ENCODE measurements at places on chromosomes 3 and 15. TPM values are rescaled to one million over a fixed set of nuclear protein-coding genes. Genes with fewer than 3 reads are reported as not detected.

Gene PIGZ
- total RNA-seq: 17.4 TPM

Gene MOBP
- not detected for total RNA-seq

DNA sequence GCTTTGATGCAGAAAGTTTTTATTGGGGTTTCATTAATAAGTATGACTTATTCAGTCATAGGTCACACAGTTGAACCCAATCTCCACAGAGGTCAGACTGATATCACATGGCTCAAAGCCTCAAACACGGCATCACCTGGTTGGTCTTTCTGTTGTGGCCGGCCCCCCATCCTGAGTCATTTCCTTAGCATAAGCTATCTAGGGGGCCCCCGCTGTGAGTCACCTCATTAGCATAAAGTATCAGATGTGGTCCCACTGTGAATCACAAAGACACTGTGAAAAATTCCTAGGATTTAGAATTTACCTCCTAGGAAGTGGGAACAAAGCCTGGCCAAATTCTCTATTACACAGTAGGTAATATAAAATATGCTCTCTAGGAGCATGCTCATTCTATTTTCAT, 502.2 kb downstream of the PYDC2 start:
- no peaks in the 10 kb centered on the region for H3K36me3 ChIP-seq
- H3K4me3 ChIP-seq: no peak overlapping the region
- no peak for DNase-seq
- no peaks in the 10 kb centered on the region for H3K4me1 ChIP-seq

DNA sequence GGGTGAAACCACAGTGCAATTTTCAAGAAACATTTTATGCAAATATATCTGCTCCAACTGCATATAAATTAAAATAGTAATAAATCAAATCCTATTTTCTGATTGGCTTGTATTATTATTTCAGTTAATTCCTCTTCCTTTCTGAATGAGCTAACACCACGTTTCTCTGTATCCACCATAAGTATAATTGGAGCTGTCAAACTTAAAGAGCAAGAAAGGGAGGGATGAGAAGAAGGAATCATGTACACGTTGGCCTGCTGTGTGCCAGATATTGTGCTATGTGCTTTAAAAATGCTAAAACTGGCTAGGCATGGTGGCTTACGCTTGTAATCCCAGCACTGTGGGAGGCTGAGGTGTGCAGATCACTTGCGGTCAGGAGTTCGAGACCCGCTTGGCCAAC, 180.0 kb downstream of the MAGI1 start:
- peaks cover 19% of the 10 kb centered on the region for H3K4me1 ChIP-seq
- no peak for DNase-seq
- no peaks in the 10 kb centered on the region for H3K27me3 ChIP-seq
- no peak overlapping the region for H3K27ac ChIP-seq
- H3K4me3 ChIP-seq: no peak overlapping the region

GRCh38 chr15:42137461-42138261, 18.8 kb downstream of the PLA2G4F start:
- H3K4me1 ChIP-seq: no peaks in the 10 kb centered on the region
- no peak overlapping the region for H3K4me3 ChIP-seq
- no peak overlapping the region for H3K27ac ChIP-seq
- no peaks in the 10 kb centered on the region for H3K36me3 ChIP-seq
- no peak for DNase-seq

DNA sequence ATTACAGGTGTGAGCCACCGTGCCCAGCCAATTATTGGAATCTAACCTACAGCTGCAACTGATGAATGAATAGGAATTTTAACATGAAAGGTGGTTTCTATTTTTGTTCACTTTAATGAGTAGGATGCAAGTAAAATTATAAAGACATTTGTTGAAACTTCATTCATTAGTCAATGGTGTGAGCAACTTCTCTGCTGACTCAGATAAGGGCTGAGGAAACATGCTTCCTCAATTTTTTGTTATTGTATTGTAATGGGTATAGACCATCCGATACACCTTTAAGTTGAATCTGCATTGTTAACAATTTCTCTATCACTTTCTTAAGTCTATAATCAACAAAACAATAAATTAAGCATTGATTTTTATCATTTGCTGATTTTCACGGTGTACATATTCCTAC, 127.8 kb downstream of the STAG1 start:
- no peak for DNase-seq
- H3K27ac ChIP-seq: no peak overlapping the region
- no peaks in the 10 kb centered on the region for H3K27me3 ChIP-seq
- H3K4me3 ChIP-seq: no peak overlapping the region

GRCh38 chr3:188336178-188336577, 182.2 kb downstream of the LPP start:
- DNase-seq: no peak
- no peak overlapping the region for H3K4me3 ChIP-seq
- H3K27me3 ChIP-seq: no peaks in the 10 kb centered on the region
- H3K27ac ChIP-seq: peak overlapping the region; percentile 8
- H3K36me3 ChIP-seq: no peaks in the 10 kb centered on the region
- H3K4me1 ChIP-seq: peaks cover 20% of the 10 kb centered on the region

- no peak for DNase-seq
- no peak overlapping the region for H3K27ac ChIP-seq
- H3K4me3 ChIP-seq: no peak overlapping the region
Observed at GRCh38 chr3:45179163-45179562, 33.0 kb upstream of the CDCP1 start.

Measured in thoracic aorta (tissue), 2 donors.